Mammary epithelial cell (primary cell): ENCODE measurements at places on chromosomes 16 and 17. TPM values are rescaled to one million over a fixed set of nuclear protein-coding genes. Genes with fewer than 3 reads are reported as not detected.

The CNGB1 gene
- 0.18 TPM for polyA plus RNA-seq

The CLEC18B gene
- 0.03 TPM for polyA plus RNA-seq

The RGS11 gene
- polyA plus RNA-seq = 0.14 TPM

DNA sequence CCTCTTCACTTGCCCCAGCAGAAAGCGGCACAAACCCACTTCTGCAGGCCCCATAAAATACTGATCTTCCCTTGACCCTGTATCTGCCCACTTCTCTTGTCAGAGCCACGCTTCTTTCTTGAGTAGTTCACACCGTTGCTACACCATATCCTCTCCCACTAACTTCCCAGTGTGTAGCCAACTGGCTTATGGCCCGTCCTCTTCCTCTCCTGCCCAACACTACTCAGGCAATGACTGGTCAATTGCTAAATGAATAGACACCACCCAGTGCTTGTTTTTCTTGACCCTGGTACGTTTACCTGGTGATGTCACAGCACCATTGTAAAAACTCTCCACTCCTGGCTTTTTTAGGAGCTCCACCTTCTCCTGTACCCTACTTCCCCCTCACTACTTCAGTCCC lies 86.9 kb downstream of the NDEL1 start:
- DNase-seq = no peak

- no peak for DNase-seq
Observed at GRCh38 chr16:88023366-88023765, 72.1 kb downstream of the BANP start.

GRCh38 chr17:10058921-10059683 lies 139.3 kb downstream of the GAS7 start:
- no peak for DNase-seq

GRCh38 chr16:10682604-10683003 lies 12.1 kb downstream of the TEKT5 start:
- DNase-seq = no peak

- DNase-seq = no peak
Observed at GRCh38 chr17:2797226-2797625, 988 bp downstream of the RAP1GAP2 start.

GRCh38 chr16:4371357-4372000 lies at the start of gene VASN:
Gene VASN, plus strand, starts transcription at chr16:4371848. Its CDS starts 9,030 bp downstream, at chr16:4380878.
- peak; percentile 44 for DNase-seq

GRCh38 chr17:15462976-15463772 lies 4.2 kb downstream of the CDRT4 start:
- no peak for DNase-seq

GRCh38 chr16:11966173-11966572 lies 1.2 kb downstream of the TNFRSF17 start:
- DNase-seq = no peak

DNA sequence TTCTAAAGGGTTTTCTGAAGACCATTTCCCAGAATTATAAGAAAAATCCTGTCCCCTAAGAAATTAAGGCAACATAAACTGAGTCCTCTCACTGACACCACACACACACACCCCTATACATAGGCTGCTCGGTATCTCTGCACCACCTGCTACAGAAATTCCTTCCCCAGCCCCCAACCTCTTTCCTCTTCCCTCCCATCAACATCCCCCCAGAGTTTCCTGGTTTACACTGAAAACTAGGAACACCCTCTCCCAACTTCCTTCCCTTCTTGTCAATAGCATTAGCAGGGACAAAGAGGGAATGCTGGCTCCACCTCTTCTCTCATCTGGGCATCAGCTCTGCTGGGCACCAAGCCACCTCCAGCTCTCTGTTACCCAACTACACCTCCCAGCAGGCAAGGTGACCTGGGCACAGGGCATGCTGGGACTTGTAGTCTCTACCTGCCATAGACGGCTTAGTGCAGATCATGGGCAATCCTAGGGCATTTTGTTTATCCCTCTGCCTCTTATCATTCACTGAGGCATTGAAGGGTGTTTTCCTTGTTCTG lies 15.7 kb downstream of the CAVIN1 start:
- peak; percentile 84 for DNase-seq
